ENCODE measurements at places on chromosomes 7 and 10.

- DNase-seq, result no peak
Measured at GRCh38 chr7:8592167-8592566, 158.8 kb downstream of the NXPH1 start.

- DNase-seq, result no peak
Measured at GRCh38 chr7:30252885-30253795, 31.3 kb upstream of the ZNRF2 start.

GRCh38 chr7:113207441-113207840, 89.1 kb upstream of the SMIM30 start:
- no peak for DNase-seq

- no peak for DNase-seq
Measured at GRCh38 chr7:24942226-24942625, 37.8 kb downstream of the OSBPL3 start.

- DNase-seq, result no peak
Measured at GRCh38 chr10:73841526-73842285, 30.3 kb upstream of the NDST2 start.

DNA sequence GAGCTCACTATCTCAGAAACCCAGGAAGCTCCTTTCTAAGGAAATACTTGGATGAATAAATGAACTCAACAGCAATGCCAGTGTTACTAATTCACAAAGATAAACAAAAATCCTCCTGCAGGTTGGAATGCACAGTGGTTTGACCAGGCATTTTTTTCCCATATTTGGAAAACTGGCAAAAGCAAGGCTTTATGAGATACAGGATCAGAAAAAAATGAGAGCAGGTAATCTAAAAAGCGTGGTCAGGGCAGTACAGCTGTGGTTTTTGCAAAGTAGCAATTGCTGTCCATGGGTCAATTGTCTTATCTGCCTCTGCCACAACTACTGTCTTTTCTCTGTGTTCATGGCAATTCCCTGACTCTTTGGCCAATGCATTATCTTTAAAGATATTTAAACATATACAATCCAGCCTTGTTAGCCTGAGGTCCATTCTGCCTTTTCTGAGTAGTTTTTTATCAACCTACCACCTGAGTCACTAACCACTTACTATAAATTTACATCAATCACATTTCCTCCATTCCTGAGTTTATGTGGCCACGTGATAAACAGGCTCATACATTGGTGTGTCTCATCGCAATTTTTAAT, 564.5 kb upstream of the IGFBP3 start:
- no peak for DNase-seq

Measured in tibial nerve (tissue), 4 donors.